ENCODE measurements at places on chromosomes 2 and 18.

- DNase-seq: no peak
Measured at GRCh38 chr18:66046032-66046602, 295.3 kb downstream of the CDH7 start.

GRCh38 chr2:193776988-193777387 lies 1582.3 kb upstream of the TMEFF2 start:
- DNase-seq: no peak

DNA sequence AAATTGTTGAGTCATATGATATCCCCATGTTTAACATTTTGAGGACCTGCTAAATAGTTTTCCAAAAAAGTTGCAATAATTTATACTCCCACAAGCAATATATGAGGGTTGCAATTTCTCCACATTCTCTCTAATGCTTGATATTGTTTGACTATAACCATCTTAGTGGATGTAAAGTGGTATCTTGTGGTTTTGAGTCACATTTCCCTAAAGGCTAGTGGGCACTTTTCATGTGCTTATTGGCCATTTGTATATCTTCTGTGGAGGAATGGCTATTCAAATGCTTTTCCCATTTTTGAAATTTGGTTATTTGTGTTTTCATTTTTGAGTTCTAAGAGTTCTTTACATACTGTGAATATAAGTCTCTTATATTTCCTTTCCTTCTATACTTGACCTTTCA lies 82.7 kb downstream of the SCG2 start:
- no peak for DNase-seq

GRCh38 chr2:151336863-151337371 lies 20.5 kb upstream of the TNFAIP6 start:
- DNase-seq: no peak

- no peak for DNase-seq
Measured at GRCh38 chr2:2744107-2744506, 413.0 kb upstream of the MYT1L start.

Measured in SHP77 (cell line).